ENCODE measurements at places on chromosomes 3 and 15. TPM values are rescaled to one million over a fixed set of nuclear protein-coding genes. Genes with fewer than 3 reads are reported as not detected.

GRCh38 chr3:125062904-125063618 is 7.3 kb upstream of the HEG1 start:
- no peaks in the 10 kb centered on the region for H3K27me3 ChIP-seq
- DNase-seq, result no peak
- no peaks in the 10 kb centered on the region for H3K36me3 ChIP-seq
- no peak overlapping the region for H3K27ac ChIP-seq

GRCh38 chr15:74381190-74381453 is 13.7 kb upstream of the CYP11A1 start:
- no peak for DNase-seq
- no peaks in the 10 kb centered on the region for H3K4me1 ChIP-seq
- H3K36me3 ChIP-seq, result no peaks in the 10 kb centered on the region

CLDN11 gene
- 10.5 TPM for total RNA-seq

GRCh38 chr15:99090938-99091337 is 13.9 kb upstream of the SYNM start:
- H3K4me3 ChIP-seq, result no peak overlapping the region
- DNase-seq, result no peak
- no peaks in the 10 kb centered on the region for H3K27me3 ChIP-seq
- H3K36me3 ChIP-seq, result no peaks in the 10 kb centered on the region

Data from H1 (cell line).